ENCODE measurements at places on chromosomes 11 and 22.
A peak's percentile ranks its signal among the peaks of the same experiment; 100 is the strongest.

DNA sequence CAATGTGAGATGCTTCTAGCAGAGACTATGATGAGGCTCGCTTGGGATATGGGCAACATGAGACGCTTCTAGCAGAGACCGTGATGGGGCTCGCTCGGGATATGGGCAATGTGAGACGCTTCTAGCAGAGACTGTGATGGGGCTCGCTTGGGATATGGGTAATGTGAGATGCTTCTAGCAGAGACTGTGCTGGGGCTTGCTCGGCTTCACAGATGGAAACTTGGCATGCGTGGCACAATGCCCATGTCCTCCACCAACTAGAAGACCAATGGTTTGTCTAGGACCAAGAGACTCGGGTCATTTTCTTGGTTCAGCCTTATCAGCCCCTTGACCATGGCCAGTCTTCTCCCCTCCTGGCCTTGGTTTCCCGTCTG lies 7.1 kb downstream of the MYEOV start:
- H3K27ac ChIP-seq, result no peak overlapping the region
- DNase-seq, result no peak
- no peaks in the 10 kb centered on the region for H3K36me3 ChIP-seq
- no peak overlapping the region for H3K4me3 ChIP-seq

GRCh38 chr11:46122945-46123715 lies 1.9 kb upstream of the PHF21A start:
- peak overlapping the region; percentile 97 for H3K4me3 ChIP-seq
- peaks cover 32% of the 10 kb centered on the region for H3K4me1 ChIP-seq
- H3K27ac ChIP-seq, result peak overlapping the region; percentile 89
- no peaks in the 10 kb centered on the region for H3K36me3 ChIP-seq

GRCh38 chr11:35321532-35322317 lies 97.6 kb downstream of the SLC1A2 start:
- no peak overlapping the region for H3K27ac ChIP-seq
- DNase-seq, result no peak
- no peaks in the 10 kb centered on the region for H3K27me3 ChIP-seq
- no peak overlapping the region for H3K4me3 ChIP-seq
- no peaks in the 10 kb centered on the region for H3K36me3 ChIP-seq

DNA sequence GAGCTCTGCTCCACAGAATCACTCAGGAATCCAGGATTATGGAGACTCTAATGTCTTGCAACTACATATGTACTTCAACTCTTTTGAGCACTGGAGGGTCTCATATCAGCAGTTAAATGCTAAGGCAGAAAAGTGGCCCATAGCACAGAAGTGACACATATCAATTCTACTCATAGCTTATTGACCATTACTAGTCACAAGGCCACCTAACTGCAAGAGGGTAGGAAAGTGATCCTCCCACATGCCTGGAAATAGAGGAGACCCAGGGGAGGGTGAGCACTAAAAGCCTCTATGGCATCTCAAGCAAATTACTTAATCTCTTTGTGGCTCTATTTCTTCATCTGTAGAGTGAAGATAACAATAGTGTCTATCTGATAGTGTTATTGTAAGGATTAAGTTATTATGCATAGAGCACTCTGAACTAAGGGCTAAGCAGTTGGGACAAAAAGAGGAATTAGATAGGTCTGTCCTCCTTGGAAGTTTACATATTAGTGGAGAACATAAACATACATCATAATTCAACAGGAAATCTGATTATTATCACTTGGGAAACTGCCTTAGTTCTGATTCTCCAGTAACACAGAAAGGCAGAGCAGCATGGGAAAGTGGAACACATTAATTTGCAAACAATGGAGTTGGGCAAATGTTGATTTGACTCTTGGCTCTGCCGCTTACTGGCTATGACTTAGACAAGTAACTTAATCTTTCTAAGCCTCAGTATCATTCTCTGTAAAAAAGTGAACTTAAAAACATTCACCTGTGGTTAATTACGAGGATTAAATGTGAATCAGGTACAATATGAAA lies 25.1 kb upstream of the USP47 start:
- no peaks in the 10 kb centered on the region for H3K4me1 ChIP-seq
- DNase-seq, result no peak
- no peak overlapping the region for H3K27ac ChIP-seq

GRCh38 chr11:32365192-32365591 lies 70.1 kb downstream of the WT1 start:
- DNase-seq, result no peak
- no peaks in the 10 kb centered on the region for H3K4me1 ChIP-seq
- H3K27ac ChIP-seq, result no peak overlapping the region
- H3K27me3 ChIP-seq, result no peaks in the 10 kb centered on the region

DNA sequence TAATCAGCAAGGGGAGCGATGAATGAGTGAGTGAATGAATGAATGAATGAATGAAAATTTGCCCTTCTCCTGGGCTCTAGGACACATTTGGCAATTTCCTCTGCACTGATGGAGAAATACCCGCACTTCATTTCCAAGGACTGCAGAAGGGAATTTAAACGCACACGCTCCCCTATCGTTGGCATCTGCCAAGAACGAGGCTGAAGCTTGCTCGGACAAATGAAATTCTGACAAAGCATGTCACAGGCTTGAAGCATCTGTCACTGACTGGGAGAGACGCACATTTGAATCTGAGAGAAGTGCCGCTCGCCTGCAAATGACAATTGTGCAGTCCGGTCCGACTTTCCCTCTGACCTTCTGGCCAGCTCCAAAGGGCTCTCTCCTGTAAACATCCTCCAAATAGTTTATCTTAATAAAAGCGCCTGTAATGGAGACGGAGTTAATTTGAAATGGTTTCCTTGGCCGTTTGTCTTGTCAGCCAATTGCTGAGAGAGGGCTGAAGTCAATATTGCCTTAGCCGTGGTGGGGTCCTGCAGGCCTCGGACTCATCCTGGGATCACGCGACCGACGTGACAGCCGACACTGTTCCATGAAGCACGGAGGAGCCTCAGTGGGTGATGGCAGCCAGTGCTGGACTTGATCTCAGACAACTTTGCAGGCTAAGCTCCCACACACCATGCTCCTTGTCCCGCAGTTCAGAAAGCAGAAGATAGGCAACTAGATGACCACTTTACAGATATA lies 260.7 kb downstream of the MN1 start:
- H3K27ac ChIP-seq, result no peak overlapping the region
- H3K27me3 ChIP-seq, result no peaks in the 10 kb centered on the region
- H3K36me3 ChIP-seq, result no peaks in the 10 kb centered on the region

- H3K27ac ChIP-seq, result no peak overlapping the region
- no peaks in the 10 kb centered on the region for H3K27me3 ChIP-seq
- no peaks in the 10 kb centered on the region for H3K36me3 ChIP-seq
- no peak overlapping the region for H3K4me3 ChIP-seq
- peak; percentile 24 for DNase-seq
- no peaks in the 10 kb centered on the region for H3K4me1 ChIP-seq
Observed at GRCh38 chr22:20219667-20220628, 48.2 kb downstream of the RTN4R start.

DNA sequence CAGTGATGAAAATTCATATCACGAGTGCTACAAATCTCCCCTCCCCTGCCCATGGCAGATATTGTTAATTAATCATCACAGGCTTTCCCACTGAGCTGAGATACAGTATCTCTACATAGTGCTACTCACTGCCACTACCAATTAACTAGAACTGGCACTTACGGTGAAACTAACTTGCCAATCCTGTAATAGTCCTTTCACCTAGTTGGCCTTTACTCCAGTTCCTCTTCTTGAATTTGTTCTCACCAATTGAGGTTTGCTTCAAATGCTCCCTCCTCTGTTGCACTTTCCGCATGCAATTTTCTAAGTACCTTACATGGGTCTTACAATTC lies 11.9 kb upstream of the PRRG4 start:
- DNase-seq, result no peak
- H3K27ac ChIP-seq, result no peak overlapping the region
- no peaks in the 10 kb centered on the region for H3K36me3 ChIP-seq
- no peak overlapping the region for H3K4me3 ChIP-seq
- H3K4me1 ChIP-seq, result no peaks in the 10 kb centered on the region
- no peaks in the 10 kb centered on the region for H3K27me3 ChIP-seq

DNA sequence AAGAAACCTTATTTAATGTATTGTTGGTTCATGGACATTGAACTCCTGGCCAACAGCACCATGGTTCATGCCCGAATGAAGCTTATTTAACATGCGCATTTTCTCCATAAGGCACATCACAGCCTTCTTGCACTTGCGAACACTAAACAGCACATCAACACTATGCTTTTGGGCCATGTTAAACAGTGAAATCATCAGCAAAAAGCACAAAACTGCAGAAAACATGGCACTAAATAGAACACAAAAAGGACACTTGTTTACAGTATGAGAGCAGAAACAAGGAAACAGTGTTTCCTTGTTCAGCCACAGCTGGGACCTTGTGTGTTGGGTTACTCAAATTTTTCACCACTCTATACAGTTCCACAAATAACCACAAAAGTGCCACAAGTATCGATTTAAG lies 122.3 kb downstream of the MSANTD4 start:
- H3K36me3 ChIP-seq, result no peaks in the 10 kb centered on the region
- no peaks in the 10 kb centered on the region for H3K4me1 ChIP-seq
- no peak for DNase-seq
- no peaks in the 10 kb centered on the region for H3K27me3 ChIP-seq
- H3K27ac ChIP-seq, result no peak overlapping the region

- H3K4me1 ChIP-seq, result peaks cover 3% of the 10 kb centered on the region
- H3K36me3 ChIP-seq, result no peaks in the 10 kb centered on the region
- H3K27me3 ChIP-seq, result peaks cover 23% of the 10 kb centered on the region
- no peak overlapping the region for H3K4me3 ChIP-seq
- no peak overlapping the region for H3K27ac ChIP-seq
- no peak for DNase-seq
Observed at GRCh38 chr11:44729713-44730112, 3.0 kb downstream of the TSPAN18 start.

DNA sequence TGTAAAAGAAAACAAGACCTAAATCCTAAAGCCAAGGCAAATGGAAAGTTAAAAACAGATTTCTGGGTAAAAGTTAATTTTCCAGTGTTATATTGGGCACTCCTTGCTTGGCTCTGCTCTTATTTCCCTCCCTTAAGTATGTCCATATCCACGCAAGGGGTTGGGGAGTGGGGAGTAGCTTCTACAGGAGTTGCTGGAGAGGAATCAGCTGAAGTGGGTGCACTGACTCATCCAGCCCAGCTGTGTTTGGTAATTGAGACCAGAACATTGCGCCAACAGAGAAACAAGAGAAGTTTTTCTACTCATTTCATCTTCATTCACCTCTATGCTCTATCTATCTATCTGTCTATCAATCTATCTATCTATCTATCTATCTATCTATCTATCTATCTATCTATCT lies 298.4 kb upstream of the PDGFD start:
- H3K27me3 ChIP-seq, result no peaks in the 10 kb centered on the region
- no peak for DNase-seq
- no peak overlapping the region for H3K27ac ChIP-seq
- no peak overlapping the region for H3K4me3 ChIP-seq

DNA sequence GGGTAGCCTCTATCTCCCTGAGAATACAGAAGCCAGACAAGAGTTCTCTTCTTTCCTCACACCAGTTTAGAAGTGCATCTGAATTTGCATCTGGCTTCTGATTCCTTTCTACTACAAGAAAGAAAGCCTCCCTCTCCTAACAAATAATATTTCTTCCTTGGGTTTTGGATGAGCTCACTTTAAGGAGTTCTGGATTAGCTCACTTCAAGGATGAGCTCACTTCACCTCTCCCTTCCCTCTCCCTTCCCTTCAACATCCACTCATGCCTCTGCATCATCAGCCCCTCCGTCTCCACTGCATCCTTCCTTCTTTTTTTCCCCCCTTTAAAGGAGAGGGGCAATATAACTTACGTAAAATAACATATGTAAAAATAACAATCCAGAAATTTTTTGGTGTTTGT lies 1.6 kb upstream of the MTNR1B start:
- no peaks in the 10 kb centered on the region for H3K27me3 ChIP-seq
- no peaks in the 10 kb centered on the region for H3K36me3 ChIP-seq
- no peak overlapping the region for H3K27ac ChIP-seq
- no peak for DNase-seq
- no peaks in the 10 kb centered on the region for H3K4me1 ChIP-seq
